Right lung (tissue), 10 donors: ENCODE measurements at places on chromosomes 1 and 21.

DNA sequence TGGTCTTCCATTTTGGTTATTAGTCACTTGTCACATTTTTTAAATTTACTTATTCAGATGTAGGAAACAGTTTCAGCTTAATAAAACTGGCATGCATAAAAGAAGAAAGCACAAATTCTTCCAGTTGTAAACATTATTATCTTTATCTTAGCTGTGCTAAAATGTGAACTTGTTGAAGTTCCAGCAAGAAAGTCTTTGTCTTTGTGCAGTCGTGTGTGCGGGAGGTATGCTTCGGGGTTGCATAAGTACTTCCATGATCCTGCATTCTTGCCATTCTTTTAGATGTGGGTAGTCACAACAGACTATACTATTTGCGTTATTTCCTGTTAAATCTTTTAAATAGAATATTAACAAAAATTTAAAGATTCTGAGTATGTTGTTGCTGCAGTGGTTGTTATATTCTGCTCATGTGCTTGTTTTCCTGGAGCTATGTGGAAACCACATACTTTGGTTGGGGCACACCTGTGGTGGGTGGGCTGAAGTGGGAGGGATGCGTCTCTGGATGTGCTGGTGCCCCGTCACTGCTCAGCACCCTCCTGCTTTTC, 49.9 kb downstream of the CBS start:
- no peak for DNase-seq

DNA sequence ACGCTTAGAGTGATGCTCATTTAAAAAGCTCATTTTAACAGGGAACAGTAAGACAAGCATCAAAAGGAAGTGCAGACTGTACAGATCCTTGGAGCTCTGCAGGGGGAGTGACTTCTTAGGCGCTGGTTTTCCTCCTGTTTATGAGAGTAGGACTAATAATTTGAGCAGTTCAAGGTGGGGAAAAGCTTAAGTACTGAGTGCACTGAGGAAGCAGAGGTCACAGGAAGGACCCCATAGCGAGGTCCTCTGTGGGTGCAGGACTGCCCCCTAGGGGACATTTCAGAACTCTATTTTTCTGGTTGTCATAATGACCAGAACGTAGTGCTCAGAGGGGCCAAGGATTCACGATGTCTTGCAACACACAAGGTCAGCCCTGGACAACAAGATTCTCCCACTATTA, 112.1 kb downstream of the HLCS start:
- no peak for DNase-seq

DNA sequence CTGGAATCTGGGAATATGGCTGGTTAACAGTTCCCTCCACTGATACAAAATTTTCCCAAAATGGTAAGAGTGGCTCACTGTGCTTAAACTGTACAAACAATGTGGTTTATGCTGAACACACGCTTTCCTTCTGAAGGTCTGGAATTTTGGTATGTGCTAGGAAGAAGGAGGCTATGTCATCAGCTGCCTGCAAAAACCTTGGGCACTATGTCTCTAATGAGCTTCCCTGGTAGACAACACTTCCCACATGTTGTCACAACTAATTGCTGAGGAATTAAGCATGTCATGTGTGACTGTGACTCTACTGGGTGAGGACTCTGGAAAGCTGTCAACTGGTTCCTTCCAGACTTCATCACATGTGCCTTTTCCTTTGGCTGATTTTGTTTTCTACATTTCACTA, 29.2 kb downstream of the IPP start:
- no peak for DNase-seq

- DNase-seq = no peak
These were observed 36.6 kb downstream of the TNFSF18 start for GRCh38 chr1:173014160-173014559.

- no peak for DNase-seq
These were observed 86.3 kb downstream of the VWA5B1 start for GRCh38 chr1:20376880-20377494.

- DNase-seq = no peak
These were observed 68.5 kb upstream of the DUSP10 start for GRCh38 chr1:221810406-221810805.

DNA sequence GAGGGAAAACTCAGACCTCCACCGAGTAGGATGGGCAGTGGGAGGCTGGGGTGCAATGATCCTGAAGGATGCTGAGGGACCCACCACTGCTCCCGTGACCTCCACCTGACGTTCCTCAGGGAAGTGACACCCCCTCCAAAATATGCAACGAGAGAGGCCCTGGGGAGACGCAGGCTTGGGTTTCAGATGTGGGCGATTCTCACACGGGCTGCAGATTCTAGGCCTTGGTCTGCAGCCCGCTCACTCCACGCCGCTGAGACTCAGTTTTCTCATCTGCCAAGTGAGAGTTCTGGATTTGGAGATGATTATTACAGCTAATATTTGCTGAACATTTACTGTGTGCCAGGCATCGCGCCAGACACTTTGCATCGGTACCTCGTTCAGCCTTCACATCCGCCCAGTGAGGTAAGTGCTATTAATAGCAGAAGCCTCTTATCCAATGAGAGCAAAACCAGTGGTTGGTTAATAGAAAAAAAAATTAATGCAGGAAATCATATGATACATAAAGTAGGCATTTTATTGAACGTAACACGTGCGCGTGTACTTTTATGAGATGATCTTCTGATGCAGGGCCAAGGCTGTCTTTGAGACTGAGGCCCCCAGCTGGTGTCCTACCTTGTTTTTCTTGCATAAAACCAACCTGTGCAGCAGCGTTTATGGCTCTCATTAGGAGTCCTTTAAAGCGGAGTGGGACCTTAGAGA, 102.0 kb upstream of the RUNX3 start:
- DNase-seq = peak; percentile 57

DNA sequence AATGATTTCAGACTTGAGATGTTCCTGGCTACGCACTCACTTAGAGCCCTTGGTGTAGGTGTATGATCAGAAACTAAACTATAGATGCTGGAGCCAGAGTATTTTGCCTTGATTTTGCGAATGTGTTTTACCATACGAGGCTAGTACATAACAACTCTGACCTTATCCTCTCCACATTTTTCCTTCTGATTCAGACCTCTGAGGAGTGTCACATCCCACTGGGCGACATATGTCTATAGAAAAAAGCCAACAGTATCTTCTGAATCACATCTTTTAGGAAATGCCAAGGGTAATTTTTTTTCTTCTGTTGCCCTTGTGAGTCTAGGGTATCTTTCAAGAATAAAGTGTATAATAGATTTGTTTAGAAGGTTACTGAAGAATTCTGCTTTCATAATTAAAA, 49.6 kb downstream of the AK4 start:
- no peak for DNase-seq

GRCh38 chr1:167196166-167196565, 24.5 kb upstream of the POU2F1 start:
- no peak for DNase-seq

- no peak for DNase-seq
These were observed 31.4 kb upstream of the DENND1B start for GRCh38 chr1:197806718-197807117.

GRCh38 chr1:3352299-3352951, 102.0 kb upstream of the ARHGEF16 start:
- DNase-seq = no peak

DNA sequence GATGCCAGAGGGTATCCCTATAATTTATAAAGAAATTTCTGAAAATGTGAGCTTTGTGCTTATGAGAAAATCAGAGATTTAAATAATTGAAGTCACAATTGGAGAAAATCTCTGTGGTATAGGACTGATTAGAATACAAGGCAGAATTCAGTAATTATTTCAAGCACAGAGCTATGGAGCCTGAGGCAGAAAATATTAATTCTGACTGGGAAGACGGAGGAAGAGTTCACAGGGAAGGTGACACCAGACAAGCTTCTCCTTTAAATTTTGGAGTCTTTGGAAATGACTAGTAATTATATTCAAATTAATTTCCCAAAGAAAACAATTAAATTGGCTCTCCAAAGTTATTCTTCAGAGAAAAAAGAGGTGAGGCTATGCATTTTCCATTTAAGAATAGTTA, 121.5 kb downstream of the CHRM3 start:
- no peak for DNase-seq

DNA sequence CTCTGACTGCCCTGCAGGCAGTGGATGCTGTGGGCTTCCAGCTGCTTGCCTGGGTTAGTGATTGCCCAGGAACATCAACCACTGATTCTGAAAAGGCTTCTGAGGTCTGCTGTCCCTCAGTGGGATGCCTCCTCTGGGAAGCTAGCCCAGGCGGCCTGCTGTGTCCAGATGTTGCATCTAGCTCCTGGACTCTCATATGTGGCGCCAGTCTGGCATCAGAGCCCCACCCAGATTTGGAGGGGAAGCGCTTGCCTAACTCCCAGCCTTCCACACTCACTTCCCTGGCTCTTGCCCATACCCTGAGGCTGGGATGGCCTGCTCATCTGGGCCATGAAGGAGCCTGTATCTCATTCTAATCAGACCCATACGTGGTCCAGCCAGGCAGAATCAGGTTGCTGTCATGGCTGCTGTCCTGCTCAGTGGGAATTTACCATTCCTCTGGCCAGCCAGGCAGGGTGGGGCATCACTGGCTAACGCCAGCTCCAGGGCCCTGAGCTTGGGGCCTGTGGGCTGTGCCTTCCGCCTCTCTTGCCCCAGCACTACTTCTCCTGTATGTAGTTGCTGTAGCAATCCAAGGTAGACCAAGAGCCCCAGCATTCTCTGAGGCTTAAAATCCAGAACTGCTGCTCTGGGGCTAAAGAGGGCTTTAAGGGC, 4.1 kb downstream of the CSF1 start:
- DNase-seq = no peak

DNA sequence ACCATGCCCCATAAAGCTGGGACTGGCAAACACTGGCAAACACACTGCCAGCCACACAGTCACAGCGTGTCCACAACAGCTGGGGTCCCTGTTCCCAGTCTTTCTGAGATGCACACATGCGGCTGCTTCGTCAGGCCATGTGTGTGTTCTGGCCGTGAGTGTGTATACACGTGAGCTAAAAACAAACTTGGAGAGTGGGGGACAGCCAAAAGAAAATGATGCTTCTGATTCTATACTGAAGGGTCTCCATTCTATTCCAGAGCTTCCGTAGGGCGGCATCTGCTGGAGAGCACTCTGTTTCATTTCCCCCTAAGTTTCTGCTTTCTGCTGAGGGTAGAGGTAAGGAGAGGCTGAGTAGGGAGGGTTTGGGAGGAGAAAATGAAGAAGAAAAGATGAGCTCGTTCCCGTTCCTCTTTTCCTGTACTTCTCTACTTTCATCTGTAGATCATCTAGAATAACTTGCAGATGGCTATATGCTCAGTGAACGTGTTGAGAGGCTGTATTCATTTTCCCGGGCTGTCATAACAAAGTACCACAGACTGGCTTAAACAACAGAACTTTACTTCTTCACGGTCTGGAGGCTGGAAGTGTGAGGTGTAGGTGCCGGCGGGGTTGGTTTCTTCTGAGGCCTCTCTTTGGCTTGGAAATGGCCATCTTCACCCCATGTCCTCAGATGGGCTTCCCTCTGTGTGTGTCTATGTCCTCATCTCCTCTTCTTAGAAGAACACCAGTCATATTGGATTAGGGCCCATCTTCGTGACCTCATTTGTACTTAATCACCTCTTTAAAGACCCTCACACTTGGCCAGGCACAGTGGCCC, 151.6 kb downstream of the TOMM20 start:
- DNase-seq = no peak

DNA sequence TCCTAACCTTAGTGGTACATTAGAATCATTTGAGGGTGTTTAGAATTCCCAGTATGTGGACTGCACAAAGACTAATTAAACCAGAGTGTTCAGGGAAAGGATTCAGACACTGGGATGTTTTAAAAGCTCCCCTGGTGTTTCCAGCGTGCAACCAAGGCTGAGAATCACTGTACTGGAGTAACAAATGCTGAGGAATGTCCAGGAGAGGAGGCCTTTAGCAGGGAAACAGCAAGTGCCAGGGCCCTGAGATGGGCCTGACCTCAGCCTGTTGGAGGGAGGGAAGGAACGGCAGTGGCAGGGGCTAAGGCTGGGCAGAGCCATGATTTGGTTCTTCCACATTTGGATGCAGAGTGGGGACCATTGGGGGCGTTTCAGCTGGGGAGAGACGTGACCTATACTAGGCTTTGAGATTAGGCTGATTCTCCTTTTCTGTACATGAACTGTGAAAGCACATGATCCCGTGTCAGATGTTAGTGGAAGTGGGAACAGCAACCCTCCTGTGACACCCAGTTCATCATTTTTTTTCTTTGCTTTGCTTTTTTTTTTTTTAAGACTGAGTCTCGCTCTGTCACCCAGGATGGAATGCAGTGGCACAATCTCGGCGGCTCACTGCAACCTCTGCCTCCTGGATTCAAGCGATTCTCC, 49.3 kb downstream of the KANK4 start:
- no peak for DNase-seq

GRCh38 chr1:41344708-41345159, 16.5 kb upstream of the FOXO6 start:
- DNase-seq = no peak

- DNase-seq = peak; percentile 27
These were observed 146.6 kb downstream of the SPATA46 start for GRCh38 chr1:162230096-162230495.

DNA sequence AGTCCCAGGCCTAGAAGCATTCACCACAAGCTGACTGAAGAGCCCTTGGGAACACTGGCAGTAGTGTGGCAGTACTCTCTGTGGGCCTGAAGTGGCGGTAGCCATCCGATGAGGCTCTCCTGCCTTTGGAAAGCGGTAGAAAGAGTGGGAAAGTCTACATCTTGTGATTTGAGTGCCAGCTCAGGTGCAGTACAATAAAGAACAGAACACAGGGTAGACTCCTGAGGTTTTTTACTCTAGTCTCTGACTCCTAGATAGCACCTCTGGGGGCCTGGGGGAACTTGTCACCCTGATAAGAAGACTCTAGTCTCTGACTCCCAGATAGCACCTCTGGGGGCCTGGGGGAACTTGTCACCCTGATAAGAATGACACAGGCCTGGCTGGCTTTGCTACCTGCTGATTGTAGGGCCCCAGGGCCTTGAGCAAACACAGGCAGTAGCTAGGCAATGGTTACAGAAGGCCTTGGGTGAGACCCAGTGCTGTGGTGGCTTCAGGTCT, 18.0 kb upstream of the IL20 start:
- DNase-seq = no peak

GRCh38 chr1:65897485-65897884, 104.8 kb downstream of the PDE4B start:
- DNase-seq = no peak

GRCh38 chr1:86233403-86233802, 76.8 kb upstream of the COL24A1 start:
- no peak for DNase-seq

- no peak for DNase-seq
These were observed 7.1 kb upstream of the CD34 start for GRCh38 chr1:207918011-207918410.

GRCh38 chr1:113140176-113140575, 67.2 kb downstream of the LRIG2 start:
- DNase-seq = no peak

GRCh38 chr1:157291083-157291482, 152.9 kb upstream of the ETV3 start:
- DNase-seq = no peak

DNA sequence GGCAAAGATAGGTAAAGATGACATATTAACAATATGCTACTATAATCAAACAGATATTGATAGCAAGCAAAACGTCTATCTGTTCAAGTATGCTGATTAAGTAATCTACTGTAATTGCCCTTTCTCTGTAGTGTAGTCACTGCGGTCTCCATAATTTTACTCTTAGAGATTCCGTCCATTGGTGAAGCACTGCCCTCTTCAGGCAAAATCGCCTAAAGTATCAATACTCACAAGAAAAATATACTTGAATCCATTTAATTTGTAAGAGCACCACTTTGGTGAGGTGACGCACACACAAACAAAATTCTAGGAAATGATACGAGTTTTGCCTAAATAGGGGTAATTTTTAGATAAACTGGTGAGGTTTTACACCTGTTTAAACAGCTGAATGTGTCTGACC, 434.6 kb upstream of the CHRM3 start:
- DNase-seq = peak; percentile 16
